Stimulated activated CD4-positive, alpha-beta T cell treated with anti-CD3 and anti-CD28 coated beads, Interleukin-1b, Interleukin-23, amount 100 ng/mL, for 4 hours (primary cell): ENCODE measurements at places on chromosomes 2 and 18.

DNA sequence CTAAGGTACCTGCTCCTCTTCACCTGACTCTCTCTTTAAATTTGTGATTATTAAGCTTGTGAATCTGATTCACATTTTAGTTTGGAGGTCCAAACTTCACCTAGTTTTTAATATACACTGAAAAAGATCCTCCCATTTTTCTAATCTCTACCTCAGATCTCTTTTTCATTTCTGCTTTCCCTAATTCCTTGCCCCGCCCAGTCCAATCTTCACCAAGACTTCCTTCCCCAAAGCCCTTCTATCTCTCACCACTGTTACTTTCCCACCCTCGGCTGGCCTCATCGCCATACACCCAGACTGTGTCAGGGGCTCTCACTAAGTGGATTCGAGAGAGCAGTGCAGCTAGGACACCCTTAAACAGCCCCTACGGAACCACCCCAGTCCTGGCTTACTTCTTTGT, 40.0 kb downstream of the LBH start:
- no peak for DNase-seq

DNA sequence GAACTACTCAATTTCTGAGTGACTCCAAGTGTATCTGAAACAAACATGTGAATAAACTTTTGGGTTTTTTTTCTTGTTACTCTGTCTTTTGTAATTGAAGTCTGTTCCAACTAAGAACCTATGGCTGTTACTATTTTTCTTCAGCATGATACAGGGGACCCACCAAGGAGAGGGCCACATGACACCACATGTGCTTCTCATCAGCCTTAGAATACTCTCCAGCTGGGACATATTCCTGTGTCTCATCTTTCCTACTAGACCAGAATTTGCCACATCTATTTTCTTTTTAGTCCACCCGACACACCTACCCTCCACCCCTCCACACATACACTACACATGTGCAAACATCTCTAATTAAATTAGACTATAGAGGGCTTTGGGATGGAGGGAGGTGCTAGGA, 191.7 kb upstream of the NDUFV2 start:
- no peak for DNase-seq

DNA sequence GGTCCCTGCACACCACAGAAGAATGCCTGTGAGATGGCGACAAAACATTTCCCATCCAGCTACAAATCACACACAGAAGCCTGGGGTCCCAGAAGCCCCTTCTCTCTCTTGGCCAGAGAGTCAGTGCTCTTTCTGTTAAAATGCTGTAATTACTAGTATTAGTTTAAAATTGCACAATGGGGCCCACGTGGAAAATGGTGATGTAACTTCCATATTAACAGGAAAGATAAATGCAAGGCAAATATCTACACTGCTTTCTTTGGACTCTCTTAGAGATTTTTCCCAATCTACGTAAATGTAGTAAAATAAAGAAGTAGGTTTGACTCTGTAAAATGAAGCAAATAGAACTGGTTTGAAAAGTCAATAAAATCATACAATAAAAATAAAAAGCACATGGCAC, 113.9 kb upstream of the TFCP2L1 start:
- no peak for DNase-seq

DNA sequence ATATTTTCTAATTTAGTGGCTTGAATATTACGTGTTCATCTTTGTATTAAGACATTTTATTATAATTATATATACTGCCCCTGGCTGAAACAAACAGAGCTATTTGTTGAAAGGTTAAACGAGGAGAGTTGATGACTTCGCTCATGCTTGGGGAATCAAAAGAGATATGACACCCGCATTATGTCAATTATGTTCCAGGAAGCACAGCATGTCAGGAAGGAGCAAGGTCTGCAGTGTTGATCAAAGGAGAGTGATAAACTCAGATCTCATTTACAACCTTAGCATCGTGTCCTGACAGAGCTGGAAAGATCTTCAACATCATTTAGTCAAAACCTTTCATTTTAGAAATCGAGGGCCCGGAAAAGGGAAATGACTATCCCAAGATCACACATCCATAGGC, 510.1 kb downstream of the TDRD15 start:
- DNase-seq = no peak

- DNase-seq = no peak
Observed at GRCh38 chr18:45243340-45244110, 371.8 kb upstream of the SLC14A2 start.

- no peak for DNase-seq
Observed at GRCh38 chr2:85433511-85434089, 15.1 kb downstream of the SH2D6 start.

- DNase-seq = no peak
Observed at GRCh38 chr2:11862049-11862448, 115.6 kb downstream of the LPIN1 start.

GRCh38 chr18:3758531-3758930, 308.6 kb downstream of the TGIF1 start:
- DNase-seq = no peak

GRCh38 chr18:10343778-10344177, 110.7 kb upstream of the APCDD1 start:
- no peak for DNase-seq

GRCh38 chr2:30691091-30691947, 115.9 kb downstream of the CAPN13 start:
- no peak for DNase-seq

DNA sequence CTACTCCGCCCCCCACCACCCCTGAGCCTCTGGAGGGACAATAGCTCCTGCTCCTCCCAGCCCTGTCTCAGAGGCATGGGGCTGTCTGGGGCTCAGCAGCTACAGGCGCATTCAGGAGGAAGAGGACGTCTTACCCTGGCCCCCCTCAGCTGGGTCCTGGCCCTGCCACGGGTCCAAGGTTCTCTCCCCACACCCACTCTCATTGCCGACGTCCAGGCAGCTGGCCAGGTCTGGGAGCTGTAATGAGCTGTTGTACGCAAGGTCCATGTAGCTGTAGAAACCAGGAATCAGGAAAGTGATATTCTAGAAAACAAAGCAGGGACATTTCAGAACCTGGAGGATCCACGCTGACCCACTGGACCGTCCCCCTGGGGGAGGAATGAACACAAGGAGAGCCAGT, 13.5 kb downstream of the PASK start:
- no peak for DNase-seq

DNA sequence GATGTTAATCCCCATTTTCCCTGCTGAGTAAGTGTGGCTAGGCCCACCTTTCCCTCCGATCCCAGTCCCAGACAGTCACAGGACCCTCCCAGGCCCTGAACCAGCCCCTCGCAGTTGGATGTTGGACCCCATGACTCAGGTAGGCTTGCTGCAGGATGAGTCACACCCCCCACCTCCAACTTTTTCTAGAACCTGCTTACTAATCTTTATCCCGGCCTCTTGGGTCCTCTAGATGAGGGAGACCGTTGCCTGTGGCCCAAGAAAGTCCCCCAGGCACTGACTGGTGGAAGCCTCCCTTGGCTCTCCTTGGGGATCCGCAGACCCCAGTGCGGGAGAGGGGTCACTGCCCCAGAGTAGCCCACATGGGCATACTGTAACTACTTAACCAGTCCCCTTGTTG, 98.5 kb downstream of the SMAD7 start:
- no peak for DNase-seq

GRCh38 chr18:36350839-36351469, 53.4 kb downstream of the FHOD3 start:
- DNase-seq = no peak

GRCh38 chr2:138713069-138713496, 67.1 kb downstream of the NXPH2 start:
- no peak for DNase-seq

DNA sequence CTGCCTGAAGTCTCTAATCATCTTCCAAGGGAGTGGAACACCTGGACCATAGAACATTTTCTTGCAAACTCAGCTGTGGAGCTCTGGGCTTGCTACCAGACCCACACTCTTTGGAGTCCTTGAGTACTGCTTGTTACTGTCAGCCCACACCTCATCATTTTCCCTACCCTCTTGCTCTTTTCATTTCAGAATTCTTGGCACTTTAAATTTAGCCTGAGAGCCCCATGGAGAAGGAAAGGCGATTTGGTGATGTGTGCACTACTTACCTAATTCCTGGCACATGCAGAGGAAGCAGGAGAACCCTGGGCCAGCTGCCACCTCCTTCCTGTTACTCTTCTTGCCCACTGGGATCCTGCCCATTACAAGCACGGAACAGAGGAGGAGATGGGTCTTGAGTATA, 31.7 kb downstream of the TMEM178A start:
- DNase-seq = no peak

- DNase-seq = no peak
Observed at GRCh38 chr2:111165084-111165483, 44.4 kb downstream of the BCL2L11 start.

- no peak for DNase-seq
Observed at GRCh38 chr2:189372688-189373257, 68.5 kb upstream of the WDR75 start.

GRCh38 chr18:59387687-59388565, 28.9 kb upstream of the LMAN1 start:
- DNase-seq = no peak

- DNase-seq = peak; percentile 43
Observed at GRCh38 chr2:136384531-136385303, 266.8 kb upstream of the CXCR4 start.

- no peak for DNase-seq
Observed at GRCh38 chr2:207087046-207087902, 78.5 kb downstream of the KLF7 start.

GRCh38 chr2:46485002-46485401, 5.6 kb downstream of the TMEM247 start:
- DNase-seq = no peak

DNA sequence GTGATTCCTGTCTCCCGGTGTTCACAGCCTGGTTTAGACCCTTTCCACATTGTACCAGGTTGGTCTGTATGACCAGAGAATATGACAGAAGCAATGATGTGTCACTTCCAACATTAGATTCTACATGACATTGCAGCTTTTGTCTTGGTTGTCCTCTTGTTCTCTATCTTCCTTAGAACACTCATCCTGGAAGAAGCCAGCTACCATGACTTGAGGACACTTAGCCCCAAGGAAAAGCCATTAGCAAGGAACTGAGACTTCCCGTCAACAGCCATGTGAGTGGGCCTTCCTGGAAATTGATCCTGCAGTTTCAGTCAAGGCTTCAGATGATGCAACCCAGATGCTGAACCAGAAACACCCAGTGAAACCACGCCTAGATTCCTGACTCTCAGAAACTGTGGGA, 143.3 kb downstream of the MREG start:
- DNase-seq = no peak

GRCh38 chr2:239300871-239301735, 99.7 kb downstream of the HDAC4 start:
- no peak for DNase-seq

GRCh38 chr18:57856557-57857280, 53.6 kb upstream of the ATP8B1 start:
- no peak for DNase-seq

GRCh38 chr2:226890286-226890685, 54.4 kb downstream of the RHBDD1 start:
- DNase-seq = no peak

- no peak for DNase-seq
Observed at GRCh38 chr2:71743995-71744675, 290.8 kb downstream of the DYSF start.

DNA sequence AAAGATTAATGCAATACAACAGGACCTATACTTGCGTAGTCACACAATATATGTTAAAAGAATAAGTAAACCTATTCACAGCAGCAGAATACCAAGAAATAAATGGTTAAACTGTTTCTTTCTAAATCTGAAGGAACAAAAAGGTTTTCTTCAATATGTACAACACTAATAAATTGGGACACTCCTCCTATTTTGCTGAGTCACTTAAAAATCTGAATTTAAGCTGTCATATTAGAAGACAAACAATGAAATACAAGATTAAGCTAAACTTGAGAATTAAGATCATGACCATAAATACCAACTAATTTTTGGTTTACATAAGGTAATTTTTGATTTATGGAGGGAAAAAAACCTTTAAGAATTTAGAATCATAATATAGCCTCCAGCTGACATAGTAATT, 92.8 kb downstream of the ARHGEF33 start:
- DNase-seq = no peak

DNA sequence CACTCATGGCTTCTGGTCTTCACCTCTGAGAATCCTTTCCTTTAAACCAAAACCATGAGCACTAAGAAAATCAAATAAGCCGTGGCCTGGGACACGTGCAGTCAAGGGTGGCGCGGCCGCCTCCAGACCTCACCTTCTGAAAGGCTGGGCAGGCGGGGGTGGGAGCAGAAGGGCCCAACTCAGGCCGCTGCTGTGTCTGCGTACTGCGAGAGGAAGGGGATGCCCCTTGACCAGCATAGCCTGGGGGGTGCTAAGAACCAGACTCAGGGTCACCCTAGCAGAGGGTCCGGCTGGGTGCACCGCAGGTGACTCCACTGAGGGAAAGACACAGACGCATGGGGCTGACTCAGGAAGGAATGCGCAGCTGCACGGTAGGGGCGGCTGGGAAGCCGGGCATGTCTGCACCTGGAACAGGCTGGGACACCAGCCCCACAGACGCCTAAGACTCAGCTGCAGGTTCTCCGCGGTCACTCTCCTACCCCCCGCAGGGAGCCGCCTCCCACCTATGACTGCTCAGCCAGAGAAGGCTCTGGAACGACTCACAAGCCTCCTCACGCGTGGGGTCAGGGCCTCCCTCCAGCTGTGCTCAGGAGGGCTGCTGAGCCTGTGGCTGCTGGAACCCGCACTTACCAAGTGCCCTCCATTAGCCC, 432.4 kb upstream of the MYT1L start:
- DNase-seq = no peak

DNA sequence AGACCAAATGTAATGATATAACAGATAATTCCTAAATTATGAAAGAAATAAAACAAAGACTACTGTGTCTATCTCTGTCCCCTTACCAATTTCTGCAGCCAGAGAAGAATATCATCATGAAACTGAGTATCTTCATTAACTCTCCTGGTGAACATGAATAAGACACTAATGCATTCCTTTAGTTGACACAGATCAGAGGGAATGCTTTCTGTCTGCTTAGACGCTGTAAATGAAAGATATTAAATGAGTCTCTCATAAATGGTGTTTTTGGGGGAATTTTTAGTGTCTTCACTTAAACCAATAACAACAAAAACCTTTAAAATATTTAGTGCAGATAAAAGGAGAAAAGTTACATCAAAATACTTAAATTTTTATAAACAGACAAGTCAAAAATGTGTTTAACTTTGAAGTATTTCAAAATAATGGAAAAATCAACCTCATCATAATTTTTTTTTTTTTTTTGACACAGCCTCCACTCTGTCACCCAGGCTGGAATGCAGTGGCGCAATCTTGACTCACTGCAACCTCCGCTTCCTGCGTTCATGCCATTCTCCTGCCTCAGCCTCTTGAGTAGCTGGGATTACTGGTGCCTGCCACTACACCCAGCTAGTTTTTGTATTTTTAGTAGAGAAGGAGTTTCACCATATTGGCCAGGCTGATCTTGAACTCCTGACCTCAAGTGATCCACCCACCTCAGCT, 16.0 kb downstream of the EPG5 start:
- DNase-seq = no peak

- DNase-seq = no peak
Observed at GRCh38 chr2:40138314-40138713, 313.6 kb downstream of the SLC8A1 start.

DNA sequence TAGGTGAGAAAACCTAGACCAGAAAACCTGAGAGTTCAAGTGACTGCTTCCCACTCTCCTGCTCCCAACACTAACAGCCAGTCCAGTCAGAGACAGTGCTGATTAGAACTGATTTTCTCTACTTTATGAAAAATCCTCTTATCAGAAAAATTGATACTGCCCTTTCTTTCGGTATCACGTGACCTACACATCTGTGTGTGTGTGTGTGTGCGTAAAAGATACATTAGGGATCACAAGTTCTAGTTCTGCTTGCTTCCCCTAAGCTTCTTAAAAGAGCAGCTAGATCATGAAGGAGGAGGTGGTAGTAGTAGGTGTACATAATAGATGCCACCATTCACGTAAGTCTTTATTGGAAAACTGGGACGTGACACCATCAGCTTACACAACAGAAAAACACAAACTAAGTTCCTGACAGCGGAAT, 1.5 kb downstream of the ARL5A start:
- DNase-seq = no peak
